ENCODE measurements at places on chromosomes 1 and 21. TPM values are rescaled to one million over a fixed set of nuclear protein-coding genes. Genes with fewer than 3 reads are reported as not detected.
A peak's percentile ranks its signal among the peaks of the same experiment; 100 is the strongest.

GRCh38 chr1:8283058-8283884 is 34.6 kb upstream of the SLC45A1 start:
- DNase-seq: no peak

DNA sequence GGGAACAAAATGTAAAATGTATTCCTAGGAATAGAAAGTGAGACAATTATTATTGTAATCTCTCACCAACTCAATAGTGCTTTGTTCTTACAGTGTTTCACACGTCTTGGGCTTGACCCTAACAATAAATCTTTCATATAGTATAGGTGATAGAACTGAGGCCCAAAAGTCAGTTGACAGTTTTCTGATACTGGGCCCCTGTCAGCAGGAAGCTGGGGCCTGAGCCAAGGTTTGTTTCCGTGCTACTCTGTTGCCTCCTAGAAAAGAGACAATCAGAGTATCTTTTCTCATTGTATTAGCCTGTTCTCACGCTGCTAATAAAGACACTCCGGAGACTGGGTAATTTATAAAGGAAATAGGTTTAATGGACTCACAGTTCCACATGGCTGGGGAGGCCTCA is 5.0 kb downstream of the RRP1B start:
- no peak for DNase-seq

GRCh38 chr21:17578162-17578561 is 34.5 kb downstream of the BTG3 start:
- DNase-seq: no peak

- no peak for DNase-seq
Observed at GRCh38 chr1:27660300-27660835, 11.6 kb downstream of the IFI6 start.

DNA sequence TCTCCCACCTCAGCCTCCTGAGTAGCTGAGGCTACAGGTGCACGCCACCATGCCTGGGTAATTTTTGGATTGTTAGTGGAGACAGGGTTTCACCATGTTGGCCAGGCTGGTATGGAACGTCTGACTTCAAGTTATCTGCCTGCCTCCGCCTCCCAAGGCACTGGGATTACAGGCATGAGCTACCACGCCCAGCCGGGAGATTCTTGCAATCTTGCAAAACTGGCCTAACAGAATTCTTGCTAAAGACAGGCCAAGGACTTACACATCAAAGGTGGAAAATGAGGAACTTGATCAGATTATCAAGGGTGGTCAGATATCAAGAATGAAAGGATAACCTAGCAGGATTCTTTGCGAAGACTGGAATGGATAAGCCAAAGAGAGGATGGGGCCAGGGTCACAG is 98.3 kb upstream of the TIAM1 start:
- DNase-seq: no peak

DNA sequence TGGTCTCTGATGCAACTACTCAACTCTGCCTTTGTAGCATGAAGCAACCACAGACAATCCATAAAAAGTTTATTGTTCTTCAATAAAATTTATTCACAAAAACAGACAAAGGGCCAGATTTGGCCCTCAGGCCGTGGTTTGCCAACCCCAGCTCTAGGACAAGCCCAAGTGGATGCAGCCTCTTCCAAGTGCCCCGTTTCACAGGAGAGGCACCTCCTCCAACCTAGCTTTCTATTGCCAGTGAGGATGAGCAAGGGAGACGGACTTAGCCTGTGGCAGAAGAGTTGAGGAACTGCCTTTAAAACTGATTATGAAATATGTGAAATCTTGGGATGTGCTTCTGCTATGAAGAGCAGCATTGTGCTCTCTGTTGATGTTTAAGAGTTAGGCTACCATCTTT is 105.4 kb downstream of the PSMG1 start:
- no peak for DNase-seq

- DNase-seq: no peak
Observed at GRCh38 chr1:154527192-154527591, 25.0 kb upstream of the SHE start.

- DNase-seq: no peak
Observed at GRCh38 chr1:12001249-12001917, 17.9 kb upstream of the MIIP start.

- DNase-seq: no peak
Observed at GRCh38 chr1:244002721-244003120, 48.4 kb upstream of the ZBTB18 start.

DNA sequence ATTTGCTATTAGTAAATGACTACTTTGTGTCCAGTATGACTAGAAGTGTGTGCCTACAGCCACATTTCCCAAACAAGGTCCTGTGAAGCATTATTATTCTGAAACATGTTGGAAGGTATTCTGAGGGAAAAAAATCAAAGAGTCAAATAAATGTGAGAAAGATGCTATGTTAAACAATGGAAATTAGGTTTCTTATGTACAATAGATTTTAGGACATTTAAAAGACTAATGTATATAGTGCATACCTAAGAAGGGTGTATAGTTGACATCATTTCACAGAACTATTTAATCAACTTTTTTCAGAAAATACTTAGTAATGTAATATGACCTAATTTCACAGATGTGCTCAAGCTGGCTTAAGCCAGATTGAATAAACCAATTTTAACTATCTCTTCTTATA is 582.5 kb downstream of the USP25 start:
- DNase-seq: no peak

DNA sequence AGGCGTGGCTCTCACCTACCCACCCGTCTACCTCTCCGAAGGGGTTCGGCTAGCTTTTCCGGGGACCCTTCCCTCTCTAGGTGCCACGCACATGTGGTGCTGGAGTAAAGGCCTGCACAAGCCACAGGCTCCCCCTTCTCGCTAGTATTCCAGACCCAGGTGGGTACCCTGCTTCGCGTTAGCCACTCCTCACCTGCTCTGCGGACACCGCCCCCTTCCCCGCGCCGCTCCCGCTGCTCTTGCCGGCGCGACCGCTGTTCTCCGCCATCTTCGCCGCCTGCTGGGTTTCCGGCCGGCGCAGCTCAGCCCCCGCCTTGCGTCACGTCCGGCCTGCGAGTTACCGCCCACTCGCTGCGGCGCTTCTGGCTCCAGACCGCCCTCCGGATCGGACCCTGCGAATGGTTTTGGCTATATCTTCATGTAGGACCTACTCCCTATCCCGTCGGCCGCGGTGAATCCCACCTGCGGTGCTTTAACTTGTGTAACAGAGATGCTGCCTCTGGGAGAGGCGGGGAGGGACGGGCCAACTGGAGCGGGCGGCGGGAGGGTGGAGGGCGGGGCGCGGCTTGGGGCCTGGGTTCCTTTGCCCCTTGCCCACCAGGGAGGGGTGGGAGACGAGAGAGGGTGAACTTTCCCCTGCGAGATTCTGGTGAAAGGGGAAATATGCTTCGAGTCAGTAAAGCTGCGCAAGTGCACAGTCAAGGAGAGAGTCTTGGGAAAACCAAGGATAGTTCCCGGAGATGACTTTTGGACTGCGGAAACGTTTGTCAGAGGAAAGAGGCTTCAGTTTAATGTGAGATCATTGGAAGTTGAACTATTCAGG is at the start of the genes NIT1 and PFDN2:
Gene NIT1 (plus strand): TSS at position 347 of the 823 bp plus-strand sequence. CDS start 72 bp downstream, at position 419.
Gene PFDN2 (minus strand): TSS at position 279 of the 823 bp plus-strand sequence. CDS start 11 bp downstream, at position 268.
- peak; percentile 86 for DNase-seq

DNA sequence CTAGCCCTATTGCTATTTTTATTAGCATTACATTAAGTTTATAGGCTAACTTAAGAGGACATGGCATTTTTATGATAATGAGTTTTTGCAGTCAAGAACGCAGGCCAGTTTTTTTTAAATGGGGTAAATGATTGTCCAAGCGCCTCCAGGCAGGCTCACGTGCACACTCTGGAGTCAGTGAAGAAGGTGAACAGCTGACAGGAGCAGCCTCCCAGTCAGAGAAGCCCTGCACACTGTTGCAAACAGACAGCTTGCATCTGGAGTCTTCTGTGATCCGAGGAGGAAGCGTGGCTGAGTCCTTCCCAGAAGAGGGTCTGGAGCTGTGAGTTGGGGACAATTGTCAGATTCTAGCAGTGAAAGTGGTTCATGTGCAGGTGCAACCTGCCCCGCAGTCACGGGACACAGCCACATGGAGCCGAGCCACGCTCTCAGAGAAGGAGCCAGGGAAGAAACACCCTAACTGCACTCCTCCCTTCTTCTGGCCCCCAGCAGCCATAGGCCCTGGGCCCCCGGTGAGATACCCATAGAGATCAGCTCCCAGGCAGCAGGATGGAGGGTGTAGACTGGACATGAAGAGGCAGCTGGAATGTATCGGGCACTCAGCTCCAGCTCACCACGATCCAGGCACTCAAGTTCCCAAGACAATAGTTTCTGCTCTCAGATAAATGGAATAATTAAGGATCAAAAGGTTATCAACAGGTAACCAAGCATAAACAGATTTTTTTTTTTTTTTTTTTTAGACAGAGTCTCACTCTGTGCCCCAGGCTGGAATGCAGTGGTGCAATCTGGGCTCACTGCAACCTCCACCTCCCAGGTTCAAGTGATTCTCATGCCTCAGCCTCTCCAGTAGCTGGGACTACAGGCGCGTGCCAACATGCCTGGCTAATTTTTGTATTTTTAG is 26.4 kb downstream of the CAPN2 start:
- no peak for DNase-seq

GRCh38 chr1:14650951-14651350 is 52.5 kb downstream of the KAZN start:
- no peak for DNase-seq

- DNase-seq: no peak
Observed at GRCh38 chr1:91754816-91755580, 131.0 kb downstream of the TGFBR3 start.

The VTCN1 gene
- not detected for total RNA-seq

The PKP1 gene
- not detected for total RNA-seq

The LRRC8B gene
- 39.5 TPM for total RNA-seq

The NRIP1 gene
- 14.6 TPM for total RNA-seq
